ENCODE measurements at places on chromosomes 12 and 14.

DNA sequence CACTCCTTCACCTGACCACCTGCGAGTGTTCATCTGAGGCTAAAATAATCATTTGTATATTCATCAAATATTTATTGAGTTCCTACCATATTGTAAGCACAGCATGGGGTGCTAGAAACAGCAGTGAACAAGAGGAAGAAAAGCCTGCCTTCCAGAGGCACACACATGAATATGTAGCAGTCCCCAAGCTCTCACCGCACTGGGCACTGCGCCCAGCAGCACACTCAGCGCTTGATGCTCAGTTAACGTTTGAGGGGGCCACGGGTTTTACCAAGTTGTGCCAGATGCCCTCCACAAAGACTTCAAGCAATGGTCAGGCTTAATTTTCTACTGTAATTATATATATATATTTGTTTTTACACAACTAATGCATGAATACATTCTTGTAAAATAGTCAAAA is 52.0 kb downstream of the HELB start:
- DNase-seq, result no peak

DNA sequence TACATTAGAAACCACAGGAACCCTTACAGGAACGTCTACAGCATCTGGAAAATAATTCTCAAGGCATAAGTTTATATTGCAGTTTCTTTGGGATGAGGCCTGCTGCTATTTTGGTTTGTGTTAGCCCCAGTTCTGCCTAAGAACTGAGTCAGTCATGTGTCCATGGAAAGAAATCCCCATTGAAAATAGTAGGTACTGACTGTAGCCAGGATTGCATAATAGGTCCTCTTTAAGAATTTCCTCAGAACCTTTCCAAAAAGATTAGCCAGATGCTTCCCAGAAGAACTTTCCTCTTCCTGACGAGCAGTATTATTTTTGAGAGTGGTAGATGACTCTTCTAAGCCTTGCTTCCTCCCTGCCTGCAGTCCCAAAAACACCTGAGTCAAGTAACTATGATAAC is 52.6 kb downstream of the RASSF8 start:
- no peak for DNase-seq

DNA sequence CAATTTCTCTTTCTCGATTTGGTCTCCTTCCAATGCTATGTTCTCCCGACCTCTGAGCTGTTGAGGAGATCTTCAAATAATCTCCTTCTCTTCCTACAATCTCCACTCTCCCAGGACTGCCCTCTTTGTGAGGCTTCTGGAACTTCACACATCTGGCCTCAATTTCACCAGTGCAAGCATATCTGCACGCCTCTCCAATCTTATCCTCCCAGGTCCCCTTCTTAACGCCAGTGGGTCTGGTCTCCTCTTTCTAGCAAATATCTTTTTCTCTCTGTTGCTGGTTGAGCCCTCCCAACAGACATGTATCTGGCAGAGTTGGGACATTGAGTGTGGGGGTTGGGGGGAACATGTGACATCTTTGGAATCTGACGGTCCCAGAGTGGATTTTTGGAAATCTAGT is 17.9 kb downstream of the RTL1 start:
- no peak for DNase-seq

DNA sequence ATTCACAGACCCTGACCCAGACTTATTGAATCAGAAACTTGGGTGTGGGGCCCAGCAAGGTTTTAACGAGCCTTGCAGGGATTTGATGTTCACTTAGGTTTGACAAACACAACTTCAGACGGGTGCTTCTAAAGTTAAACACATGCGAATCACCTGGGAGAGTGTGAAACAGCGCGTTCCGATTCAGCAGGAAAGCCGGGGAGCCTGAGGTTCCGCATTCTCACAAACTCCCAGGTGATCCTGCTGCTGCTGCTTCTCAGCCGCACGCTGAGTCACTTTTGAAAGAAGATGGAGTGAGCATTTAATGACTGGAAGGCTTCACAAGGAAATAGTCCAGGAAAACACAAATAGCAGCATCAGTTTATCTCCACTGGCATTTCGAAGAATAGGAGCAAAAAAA is 44.2 kb upstream of the DDX11 start:
- no peak for DNase-seq

DNA sequence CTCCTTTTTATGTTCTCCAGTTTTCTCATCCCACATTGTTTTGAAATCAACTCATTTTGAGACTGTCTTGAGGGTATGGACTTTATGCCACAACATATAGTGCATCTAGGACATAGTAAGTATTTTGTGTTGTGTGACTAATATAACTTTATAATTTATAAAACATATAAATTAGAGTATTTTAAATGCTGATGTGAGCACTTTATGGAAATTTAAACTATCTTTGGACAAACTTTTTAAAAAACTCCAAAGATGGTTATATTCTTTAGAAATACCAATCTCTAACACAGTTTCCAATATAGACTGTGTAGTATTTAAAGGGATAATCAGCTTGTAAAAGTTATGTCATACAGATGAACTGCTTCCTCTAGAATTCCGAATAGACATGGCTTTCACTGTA is 87.4 kb downstream of the LRIG3 start:
- DNase-seq, result no peak
